Activated naive CD4-positive, alpha-beta T cell treated with anti-CD3 and anti-CD28 coated beads for 36 hours (primary cell): ENCODE measurements at places on chromosomes 16 and 17. TPM values are rescaled to one million over a fixed set of nuclear protein-coding genes. Genes with fewer than 3 reads are reported as not detected.

GRCh38 chr16:9134306-9134705 lies 42.9 kb downstream of the HAPSTR1 start:
- no peak for DNase-seq
- no peak overlapping the region for H3K27ac ChIP-seq
- no peak overlapping the region for H3K4me3 ChIP-seq
- no peaks in the 10 kb centered on the region for H3K36me3 ChIP-seq

GRCh38 chr16:31561426-31562233 lies 33.9 kb downstream of the AHSP start:
- DNase-seq = no peak
- H3K36me3 ChIP-seq = no peaks in the 10 kb centered on the region
- H3K4me3 ChIP-seq = no peak overlapping the region
- H3K4me1 ChIP-seq = no peaks in the 10 kb centered on the region
- H3K27ac ChIP-seq = no peak overlapping the region
- peaks cover 13% of the 10 kb centered on the region for H3K27me3 ChIP-seq

The GP1BA gene
- not detected for total RNA-seq

The CBX2 gene
- total RNA-seq = 5.8 TPM

GRCh38 chr17:63840591-63841349 lies 1.7 kb downstream of the SMARCD2 start:
- H3K4me3 ChIP-seq = peak overlapping the region; percentile 94
- DNase-seq = no peak
- H3K4me1 ChIP-seq = peaks cover 32% of the 10 kb centered on the region
- peak overlapping the region; percentile 90 for H3K27ac ChIP-seq

DNA sequence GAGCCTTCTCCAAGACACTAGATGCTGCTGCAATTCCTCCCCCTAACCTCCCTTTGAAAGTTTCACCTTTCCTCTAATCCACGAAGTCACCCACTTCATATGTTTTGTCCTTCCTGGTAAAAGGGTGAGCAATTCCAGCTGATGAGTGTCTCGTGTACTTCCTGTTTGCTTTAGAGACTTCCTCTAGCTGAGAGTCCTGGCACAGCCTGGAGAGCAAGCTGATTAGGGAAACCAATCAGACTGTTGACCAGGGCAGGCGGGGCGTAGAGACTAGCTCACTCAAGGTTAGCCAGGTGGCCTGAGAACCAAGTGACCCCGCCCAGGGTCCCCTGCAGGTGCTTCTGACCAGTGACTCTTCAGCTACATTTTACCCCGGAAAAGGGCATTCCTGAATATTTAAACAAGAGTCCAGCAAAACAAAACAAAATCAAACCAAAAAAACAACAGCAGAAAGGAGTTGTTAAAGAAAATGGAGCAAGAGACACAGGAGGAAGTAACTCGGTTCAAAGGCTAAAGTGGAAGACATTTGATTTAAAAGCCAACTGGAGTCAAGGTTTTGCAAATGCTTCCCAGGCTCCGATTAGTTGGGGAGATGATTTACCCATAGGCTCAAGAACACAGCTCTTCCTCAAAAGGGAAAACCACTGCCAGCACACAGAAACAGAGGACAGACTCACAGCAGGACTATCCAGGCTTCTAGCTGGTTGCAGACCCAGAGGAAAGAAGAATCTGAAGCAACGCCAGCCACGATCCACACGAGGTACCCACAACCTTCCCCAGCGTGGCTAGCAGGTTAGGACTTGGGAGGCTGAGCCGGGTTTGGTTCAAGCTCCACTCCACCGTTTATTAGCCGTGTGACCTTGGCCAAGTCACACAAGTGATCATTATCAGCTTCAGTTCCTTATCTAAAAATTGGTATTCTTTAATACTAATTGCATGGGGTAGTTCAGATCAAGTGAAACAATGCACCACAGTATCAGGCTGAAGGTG lies 13.4 kb downstream of the HSPB9 start:
- no peak overlapping the region for H3K4me3 ChIP-seq
- DNase-seq = no peak
- H3K27me3 ChIP-seq = no peaks in the 10 kb centered on the region
- H3K36me3 ChIP-seq = peaks cover 4% of the 10 kb centered on the region
- H3K27ac ChIP-seq = peak overlapping the region; percentile 25

The CSH1 gene
- total RNA-seq = not detected
